Stimulated activated CD8-positive, alpha-beta memory T cell treated with anti-CD3 and anti-CD28 coated beads, Interleukin-4, amount 100 ng/mL, for 4 hours (primary cell): ENCODE measurements at places on chromosomes 16 and 17.

- no peak for DNase-seq
These were observed 18.8 kb upstream of the FAM83G start for GRCh38 chr17:19023209-19023999.

- DNase-seq, result peak; percentile 60
These were observed 3.3 kb upstream of the HOXB8 start for GRCh38 chr17:48618256-48618896.

- no peak for DNase-seq
These were observed 1.1 kb upstream of the STUB1 start for GRCh38 chr16:678858-679813.

DNA sequence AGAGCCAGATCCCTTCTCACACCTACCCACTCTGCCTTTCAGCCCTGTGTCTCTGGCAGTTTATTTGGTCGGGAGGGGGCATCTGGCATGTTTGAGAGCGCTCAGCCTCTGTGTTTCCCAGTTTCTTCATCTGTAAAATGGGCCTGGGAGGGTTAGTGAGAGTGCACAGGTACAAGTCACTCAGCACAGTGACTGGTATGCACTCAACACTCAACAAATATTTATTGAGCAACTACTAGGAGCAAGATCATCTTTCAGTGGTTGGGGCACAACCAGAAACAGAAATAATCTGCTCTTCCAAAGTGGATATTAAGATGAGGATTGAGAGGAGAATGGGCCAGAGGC, 13.7 kb upstream of the SRCIN1 start:
- DNase-seq, result no peak

DNA sequence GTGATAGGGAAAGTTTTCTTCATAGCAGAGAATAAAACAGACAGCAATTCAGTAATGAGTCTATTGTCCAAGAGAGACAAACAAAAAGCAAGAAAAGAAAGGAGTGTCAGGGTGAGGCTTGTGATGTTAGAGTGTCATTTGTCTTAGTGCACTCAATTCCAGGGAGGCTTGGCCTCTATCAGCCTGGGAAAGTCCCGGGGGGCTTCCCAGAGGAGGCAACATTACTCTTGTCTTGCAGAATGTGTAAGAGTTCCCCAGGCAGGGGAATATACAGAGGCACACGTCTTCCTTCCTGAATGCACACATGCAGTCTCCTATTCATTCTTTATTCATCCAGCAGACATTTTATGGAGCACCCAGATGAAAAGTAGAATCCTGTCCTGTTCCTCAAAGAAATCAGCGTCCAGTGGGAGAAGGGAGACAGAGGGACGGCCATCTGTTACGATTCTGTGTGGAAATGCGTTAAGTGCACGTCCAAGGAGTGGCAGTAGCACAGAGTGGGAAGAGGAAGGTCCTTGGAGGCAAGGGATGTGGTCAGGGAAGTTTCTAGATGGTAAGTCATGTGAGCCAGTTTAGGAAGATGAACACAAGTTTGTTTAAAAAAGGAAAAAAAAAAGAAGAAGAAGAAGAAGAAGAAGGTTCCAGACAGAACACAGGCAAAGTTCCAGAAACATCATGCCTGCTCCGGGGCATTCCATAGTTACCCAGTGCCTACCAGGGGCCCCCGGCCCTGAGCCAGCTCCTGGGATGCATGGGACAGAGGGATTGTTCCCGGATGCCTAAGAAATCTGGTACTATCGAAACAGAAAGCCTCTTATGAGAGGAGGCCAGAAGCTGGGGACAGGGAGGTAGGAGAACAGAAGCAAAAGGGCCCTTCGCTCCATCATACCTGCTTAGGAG, 21.1 kb downstream of the CACNG4 start:
- DNase-seq, result no peak

DNA sequence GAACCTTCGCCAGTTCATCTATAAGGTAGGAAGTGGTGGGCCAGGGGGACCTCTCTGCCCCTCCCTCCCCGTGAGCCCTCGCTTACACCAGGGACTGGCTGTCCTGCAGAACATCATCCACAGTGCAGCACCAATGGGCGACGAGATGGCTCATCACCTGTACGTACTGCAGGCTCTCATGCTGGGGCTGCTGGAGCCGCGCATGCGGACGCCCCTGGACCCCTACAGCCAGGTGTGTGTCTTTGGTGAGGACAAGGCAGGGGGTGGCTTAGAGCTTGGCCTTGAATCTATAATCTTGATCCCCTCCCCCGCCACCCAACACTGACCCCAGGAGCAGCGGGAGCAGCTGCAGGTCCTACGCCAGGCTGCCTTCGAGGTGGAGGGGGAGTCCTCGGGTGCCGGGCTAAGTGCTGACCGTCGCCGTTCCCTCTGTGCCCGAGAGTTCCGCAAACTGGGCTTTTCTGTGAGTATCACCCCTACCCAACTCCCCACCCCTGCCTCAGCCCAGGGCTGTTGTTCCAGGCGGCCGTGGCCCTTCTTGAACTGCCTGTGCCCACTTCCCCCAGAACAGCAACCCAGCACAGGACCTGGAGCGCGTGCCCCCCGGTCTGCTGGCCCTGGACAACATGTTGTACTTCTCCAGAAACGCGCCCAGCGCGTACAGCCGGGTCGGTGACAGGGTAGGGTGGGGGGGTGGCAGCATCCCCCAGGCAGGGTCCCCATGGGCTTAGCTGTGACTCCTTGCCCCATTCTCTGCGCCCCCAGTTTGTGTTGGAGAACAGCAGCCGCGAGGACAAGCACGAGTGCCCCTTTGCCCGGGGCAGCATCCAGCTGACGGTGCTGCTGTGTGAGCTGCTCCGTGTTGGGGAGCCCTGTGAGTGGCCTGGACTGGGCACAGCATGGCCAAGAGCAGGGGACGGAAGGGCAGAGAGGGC, 2.7 kb downstream of the ELMO3 start:
- no peak for DNase-seq

DNA sequence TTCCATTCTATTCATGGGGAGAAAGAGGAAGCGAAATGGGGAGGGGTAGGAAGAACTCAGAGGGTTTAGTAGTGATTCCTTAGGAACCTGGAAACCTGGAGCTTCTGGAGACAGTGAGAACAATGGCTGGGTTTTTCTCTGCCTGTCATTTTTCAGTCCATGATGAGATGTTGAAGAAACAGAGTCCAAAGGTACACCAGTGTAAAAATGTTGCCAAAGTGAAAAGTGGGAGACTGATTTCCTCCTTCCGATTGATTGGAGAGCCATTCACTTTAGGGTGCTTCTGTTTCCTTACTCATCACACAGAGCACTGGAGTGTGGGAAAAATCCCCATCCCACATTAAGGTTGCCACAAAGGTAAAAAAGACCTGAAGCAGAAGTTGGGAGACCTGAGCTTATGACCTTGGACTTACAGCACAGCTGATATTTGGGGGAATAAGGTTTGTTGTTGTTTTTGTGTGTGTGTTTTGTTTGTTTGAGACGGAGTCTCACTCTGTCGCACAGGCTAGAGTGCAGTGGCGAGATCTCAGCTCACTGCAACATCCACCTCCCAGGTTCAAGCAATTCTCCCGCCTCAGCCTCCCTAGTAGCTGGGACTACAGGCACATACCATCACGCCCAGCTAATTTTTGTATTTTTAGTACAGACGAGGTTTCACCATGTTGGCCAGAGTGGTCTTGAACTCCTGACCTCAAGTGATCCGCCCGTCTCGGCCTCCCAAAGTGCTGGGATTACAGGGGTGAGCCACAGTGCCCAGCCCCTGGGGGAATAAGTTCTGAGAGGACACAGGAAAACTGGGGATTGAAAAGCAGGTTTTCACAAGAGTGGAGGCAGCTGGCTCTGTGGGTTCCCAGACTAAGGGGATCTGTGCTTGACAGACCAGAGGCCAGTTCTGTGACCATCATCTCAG, 1.4 kb upstream of the DHX8 start:
- DNase-seq, result no peak

DNA sequence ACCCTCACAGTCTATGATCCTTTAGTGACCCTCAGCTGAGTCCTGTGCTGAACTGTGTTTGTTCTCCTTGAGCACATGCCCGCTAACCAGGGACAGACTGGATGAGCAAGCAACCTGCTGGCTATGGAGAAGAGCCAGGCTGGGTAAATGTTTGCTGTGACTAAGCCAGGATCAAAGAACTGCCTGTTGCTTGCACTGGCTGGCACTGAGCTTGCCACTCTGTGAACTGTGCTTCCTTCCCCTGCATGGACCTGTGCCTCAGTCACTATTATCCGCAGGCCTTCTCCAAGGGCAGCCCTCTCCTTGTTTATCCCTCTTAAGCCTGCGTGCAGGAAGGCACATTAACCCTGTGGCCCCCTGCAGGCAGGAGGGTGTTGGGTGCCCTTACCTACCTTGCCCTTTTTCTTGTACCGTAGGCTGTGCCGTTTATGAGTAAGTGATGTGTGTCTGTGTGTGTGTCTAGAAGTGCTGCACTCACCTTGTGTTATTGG, 7.4 kb downstream of the PNPO start:
- no peak for DNase-seq

- DNase-seq, result no peak
These were observed 60.3 kb upstream of the CORO6 start for GRCh38 chr17:29682987-29683386.

- no peak for DNase-seq
These were observed 154.1 kb upstream of the RPL38 start for GRCh38 chr17:74049167-74049966.

- DNase-seq, result no peak
These were observed 19.9 kb downstream of the ERCC4 start for GRCh38 chr16:13939821-13940220.
